Epithelial cell of proximal tubule (primary cell): ENCODE measurements at places on chromosomes 3 and 15.

DNA sequence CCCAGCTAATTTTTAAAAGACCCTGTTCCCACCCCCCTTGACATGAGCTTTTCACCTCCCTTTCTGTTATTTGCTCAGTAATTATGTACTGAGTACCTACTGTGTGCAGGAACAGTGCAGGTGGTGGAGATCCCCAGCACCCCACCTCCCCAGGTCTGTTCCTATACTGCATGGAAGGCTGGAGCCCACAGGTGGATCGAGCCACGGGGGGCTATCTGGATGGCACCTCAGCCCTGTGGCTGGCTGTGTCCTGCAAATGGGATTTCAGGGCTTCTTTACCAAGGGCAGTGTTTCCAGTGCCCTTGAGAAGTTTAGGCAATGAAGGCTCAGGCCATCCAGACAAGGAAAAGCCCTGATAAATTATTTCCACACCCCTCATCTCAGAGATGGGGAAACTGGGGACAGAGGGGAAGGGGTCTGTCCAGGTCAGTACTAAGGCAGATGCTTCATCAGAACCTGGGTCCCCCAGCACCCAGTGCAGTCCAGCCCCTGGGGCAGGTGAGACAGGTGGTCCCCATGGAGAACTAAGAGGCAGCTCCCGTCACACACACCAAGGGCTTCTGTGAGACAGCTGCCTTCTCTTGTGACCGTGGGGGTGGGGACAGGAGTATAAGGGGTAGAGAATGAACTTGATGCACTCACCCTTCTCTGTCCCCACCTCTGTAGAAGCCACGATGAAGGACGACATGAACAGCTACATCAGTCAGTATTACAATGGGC lies 109.6 kb downstream of the ETFA start:
- no peak for DNase-seq

GRCh38 chr15:76381366-76381765 lies 44.8 kb downstream of the ISL2 start:
- DNase-seq = no peak

GRCh38 chr3:10420745-10421475 lies 84.5 kb downstream of the ATP2B2 start:
- no peak for DNase-seq

GRCh38 chr3:143145906-143146305 lies 26.3 kb downstream of the CHST2 start:
- no peak for DNase-seq

GRCh38 chr3:117281371-117281770 lies 571.8 kb downstream of the TUSC7 start:
- no peak for DNase-seq

- DNase-seq = no peak
These were observed 459.4 kb upstream of the PROK2 start for GRCh38 chr3:72244396-72244795.

GRCh38 chr15:83998486-83998885 lies 237.1 kb upstream of the GOLGA6L4 start:
- no peak for DNase-seq

DNA sequence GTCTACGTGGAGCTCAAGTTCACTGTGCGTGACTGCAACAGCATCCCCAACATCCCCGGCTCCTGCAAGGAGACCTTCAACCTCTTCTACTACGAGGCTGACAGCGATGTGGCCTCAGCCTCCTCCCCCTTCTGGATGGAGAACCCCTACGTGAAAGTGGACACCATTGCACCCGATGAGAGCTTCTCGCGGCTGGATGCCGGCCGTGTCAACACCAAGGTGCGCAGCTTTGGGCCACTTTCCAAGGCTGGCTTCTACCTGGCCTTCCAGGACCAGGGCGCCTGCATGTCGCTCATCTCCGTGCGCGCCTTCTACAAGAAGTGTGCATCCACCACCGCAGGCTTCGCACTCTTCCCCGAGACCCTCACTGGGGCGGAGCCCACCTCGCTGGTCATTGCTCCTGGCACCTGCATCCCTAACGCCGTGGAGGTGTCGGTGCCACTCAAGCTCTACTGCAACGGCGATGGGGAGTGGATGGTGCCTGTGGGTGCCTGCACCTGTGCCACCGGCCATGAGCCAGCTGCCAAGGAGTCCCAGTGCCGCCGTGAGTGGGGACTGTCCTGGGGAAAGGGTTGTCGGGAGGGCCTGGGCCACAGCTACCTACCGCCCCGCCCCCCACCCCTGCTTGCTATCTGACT lies 11.2 kb downstream of the EPHB3 start:
- no peak for DNase-seq

DNA sequence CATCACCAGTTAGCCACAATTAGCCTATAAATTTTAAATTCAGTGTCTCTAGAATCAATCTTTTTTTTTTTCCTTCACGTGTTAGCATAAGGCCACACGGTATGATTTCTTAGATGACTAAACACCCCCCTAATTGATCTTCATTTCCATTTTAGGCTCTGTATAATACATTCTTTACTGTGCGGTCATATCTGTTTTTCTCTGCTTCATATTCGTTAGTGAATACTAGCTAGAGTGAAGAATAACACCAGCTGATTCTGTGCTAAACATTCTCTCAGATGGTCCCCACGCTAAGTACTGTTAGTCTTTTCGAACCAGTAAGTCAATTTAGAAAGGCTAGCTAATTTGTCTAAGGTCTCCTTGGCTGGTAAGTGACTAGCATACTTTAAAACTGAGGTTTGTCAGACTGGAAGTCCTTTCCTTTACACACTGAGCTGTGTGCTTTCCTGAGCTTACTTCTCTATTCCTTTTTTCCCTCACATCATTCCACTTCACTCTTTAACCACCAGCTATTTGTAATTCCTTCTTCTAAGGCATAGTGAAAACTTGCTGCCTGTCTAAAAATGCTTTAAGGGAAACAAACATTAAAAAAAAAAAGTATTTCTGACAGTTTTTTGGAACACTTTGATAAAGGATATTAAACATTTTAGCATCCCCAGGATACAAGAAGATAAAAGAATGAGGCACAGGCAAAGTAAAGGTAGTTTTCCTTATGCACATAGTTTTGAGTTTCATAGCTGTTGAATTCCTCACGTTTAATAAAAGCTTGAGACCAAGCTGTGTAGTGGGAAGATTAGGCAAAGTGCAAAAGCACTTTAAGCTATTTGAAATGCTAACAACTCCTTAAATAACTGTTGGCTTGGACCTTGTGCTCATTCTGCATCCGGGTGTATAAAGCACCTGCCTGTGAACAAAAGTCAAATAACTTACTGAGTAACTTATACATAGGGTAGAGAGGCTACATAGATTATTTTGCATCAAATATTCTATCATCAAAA lies 17.1 kb downstream of the ZFAND6 start:
- DNase-seq = no peak

DNA sequence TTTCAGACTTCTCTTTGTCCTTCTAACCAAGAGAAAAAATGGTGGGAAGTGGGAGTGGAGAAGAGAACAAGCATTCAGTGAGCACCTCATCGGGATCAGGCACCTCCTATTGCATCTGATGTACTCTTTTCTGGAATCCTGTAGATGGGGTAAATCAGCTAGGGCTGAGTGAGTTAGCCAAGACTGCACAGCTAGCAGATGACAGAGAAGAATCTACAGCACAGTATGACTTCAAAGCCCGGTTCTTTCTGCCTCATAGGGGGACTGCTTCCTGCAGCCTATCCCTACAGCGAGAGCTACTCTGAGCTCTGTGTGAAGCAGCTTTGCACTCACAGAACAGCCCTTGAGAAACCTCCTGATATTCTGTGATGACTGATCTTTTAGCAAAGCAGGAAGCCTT lies 275.2 kb upstream of the MEIS2 start:
- no peak for DNase-seq

GRCh38 chr3:135792858-135793475 lies 172.6 kb upstream of the PPP2R3A start:
- DNase-seq = no peak

DNA sequence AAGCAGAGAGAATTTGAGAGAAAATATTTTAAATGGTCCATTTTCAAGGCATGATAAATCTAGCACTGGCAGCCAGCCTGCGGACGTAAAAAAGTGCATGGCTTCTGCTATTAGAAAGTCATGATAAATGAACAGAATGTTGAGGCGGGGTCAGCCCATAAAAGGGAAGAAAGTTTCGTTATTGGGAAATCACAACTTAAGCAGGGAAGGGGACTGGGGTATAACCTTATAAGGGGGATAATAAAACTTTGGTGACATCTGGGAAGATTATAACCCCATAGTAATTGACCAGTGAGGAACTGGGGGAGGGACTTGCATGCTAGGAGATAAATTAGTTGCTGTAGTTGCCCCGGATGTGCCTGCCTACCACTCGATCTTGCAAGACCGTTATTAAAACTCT lies 88.4 kb upstream of the PLSCR4 start:
- no peak for DNase-seq

- no peak for DNase-seq
These were observed 165.2 kb upstream of the PDZRN3 start for GRCh38 chr3:73789825-73790444.
